HS-27A (cell line): ENCODE measurements at places on chromosomes 4 and X.

- DNase-seq: no peak
These were observed 29.8 kb upstream of the STOX2 start for GRCh38 chr4:183875251-183875825.

DNA sequence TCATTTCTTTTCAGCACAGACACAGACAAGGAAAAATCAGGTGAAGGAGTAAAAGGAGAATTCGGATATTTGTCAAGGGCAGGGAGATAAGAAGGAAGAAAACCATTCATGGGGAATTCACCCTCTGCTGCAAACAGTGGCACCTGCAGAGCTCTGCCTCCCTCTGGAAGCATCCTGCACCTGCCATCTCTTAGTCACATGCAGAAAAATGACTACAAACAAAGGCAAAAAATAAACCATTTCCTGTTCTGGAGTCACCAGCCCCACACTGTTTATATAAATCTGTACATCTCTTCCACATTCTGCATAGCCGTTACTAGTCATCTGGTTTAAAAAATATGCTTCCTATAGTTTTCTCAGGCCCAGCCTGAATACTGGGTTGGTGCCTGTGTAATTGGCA lies 205.3 kb downstream of the ARAP2 start:
- no peak for DNase-seq

GRCh38 chrX:15298780-15299179 lies 16.7 kb downstream of the ASB11 start:
- DNase-seq: no peak

GRCh38 chr4:14218641-14219040 lies 591.1 kb upstream of the BOD1L1 start:
- DNase-seq: no peak

GRCh38 chr4:108774809-108775530 lies 12.1 kb upstream of the ETNPPL start:
- DNase-seq: no peak

- DNase-seq: no peak
These were observed 26.6 kb downstream of the PPM1K start for GRCh38 chr4:88257726-88258125.

- no peak for DNase-seq
These were observed 2.1 kb upstream of the DIAPH2 start for GRCh38 chrX:96682516-96682915.

DNA sequence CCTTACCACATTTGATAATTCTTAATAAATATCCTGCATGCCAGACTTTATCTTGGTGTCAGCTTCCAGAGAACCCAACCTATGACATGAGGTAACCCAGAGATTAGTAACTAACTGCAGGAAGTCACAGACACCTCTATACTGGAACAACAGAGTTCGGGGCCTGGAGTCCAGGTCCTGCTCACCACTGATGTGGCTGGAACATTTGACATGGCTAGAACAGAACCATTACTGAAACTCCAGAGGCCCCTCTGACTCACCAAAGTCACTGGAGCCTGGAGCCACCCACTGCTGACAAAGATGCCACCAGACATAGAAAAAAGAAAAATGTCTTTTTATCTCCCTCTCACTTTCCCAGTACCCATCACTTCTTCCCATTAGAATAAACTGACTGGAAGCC lies 403.7 kb downstream of the MID1IP1 start:
- DNase-seq: no peak

- no peak for DNase-seq
These were observed 875.4 kb upstream of the PRKX start for GRCh38 chrX:4588893-4589292.

- DNase-seq: no peak
These were observed 148.2 kb upstream of the RPS6KA3 start for GRCh38 chrX:20414762-20415445.

DNA sequence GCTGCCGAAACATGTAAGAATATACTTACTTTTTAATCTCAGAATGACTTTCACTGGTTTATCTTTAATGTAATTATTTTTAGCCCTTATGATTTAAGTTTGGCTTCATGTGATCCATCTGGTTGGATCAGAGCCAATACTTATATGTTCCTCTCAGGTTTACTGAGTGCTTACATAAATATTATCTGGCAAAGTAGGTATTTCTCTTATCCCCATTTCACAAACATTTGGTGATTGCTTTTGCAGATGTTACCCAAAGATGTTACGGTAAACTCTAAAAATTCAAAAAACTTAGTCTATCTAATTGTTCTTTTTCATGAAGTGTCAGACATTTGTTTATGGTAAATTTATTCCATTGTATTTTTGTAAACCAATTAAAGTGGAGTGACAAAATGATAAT lies 115.0 kb upstream of the TLL1 start:
- no peak for DNase-seq

GRCh38 chr4:74056858-74057562 lies 18.5 kb upstream of the CXCL3 start:
- DNase-seq: peak; percentile 49

DNA sequence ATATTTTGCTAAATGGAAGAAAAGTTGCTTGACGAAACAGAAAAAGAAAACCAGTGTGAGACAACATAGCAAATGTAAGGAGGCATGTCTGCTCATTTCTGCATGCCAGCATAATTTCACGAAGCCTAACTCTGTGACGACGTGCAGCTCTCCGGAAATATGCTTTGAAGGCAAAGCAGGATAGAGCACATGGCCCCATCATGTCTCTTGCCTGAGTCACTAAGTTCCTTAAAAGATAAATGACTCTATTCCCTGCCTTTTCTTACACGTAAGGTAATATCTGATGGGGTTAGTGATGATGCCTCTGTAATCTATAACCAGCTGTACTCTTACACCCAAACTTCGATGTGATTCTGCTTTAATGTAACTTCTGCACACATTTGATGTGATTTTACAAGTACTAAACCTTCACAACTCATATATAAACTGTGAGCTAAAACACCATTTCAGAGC lies 64.5 kb downstream of the ANXA3 start:
- DNase-seq: no peak

DNA sequence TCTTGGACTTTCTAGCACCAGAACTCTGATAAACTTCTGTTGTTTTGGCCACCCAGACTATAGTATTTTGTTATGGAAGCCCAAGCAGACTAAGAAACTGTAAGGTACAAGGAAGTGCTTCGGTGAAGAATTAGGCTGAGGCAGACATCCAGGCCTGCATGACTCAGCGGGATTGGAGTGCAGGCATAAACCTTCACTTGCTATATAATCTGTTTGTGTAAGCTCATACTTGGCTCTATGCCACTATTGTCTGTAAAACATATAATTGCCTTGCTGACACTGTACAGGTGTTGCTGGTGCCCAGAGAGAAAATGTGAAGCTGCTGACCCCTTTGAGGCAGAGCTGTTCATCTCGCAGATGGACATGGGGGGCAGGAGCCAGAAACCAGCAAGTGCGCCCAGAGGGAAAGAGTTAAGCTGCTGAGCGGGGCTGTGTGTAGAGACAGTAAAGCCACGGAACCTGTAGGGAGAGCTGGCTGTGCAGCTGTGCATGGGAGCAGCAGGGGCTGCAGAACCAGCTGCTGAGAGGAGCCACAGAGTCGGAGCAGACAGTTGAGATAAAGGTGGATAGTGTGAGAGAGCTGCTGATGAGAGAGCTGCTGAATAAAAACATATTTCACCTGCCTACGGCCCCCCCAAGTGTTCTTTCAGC lies 96.2 kb downstream of the RBM46 start:
- no peak for DNase-seq

DNA sequence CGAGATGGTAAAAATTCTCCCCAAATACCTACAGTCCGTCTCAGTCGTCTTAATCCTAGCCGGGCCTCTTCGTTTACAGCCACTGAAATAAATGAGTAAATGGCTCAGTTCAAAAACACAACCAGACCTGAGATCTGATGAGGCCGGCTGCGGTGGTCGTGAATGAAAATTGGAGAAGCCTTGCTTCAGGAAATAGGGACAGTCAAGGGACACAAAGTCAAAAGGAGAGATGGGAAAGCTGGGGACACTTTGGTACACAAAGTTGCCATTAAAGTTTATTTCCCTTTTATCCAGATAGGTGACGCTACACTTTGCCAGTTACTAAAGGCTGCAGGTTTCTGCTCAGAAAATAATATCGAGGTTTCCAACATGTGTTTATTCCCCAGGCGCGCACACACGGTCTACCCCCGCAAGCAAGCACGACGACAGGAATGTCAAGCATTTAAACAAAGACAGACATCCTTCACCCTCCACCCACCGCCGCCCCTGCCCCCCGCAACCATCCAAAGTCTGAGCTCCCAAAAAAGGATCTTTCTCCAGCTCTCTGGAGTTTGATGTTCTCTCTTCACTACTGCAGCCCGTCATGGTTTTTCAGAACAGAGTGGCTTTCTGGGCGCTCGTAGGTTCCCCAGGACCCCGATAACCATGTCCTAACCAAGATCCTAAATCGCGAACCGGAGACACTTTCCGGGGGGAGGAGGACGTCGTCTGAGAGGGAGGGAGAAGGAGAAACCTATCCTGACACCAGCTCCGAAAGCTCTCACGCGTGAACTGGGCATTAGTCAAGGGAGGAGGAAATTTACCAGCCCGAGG lies 1.3 kb upstream of the PCDH7 start:
- DNase-seq: no peak

- DNase-seq: no peak
These were observed 677.4 kb upstream of the NDST4 start for GRCh38 chr4:115790812-115791211.

DNA sequence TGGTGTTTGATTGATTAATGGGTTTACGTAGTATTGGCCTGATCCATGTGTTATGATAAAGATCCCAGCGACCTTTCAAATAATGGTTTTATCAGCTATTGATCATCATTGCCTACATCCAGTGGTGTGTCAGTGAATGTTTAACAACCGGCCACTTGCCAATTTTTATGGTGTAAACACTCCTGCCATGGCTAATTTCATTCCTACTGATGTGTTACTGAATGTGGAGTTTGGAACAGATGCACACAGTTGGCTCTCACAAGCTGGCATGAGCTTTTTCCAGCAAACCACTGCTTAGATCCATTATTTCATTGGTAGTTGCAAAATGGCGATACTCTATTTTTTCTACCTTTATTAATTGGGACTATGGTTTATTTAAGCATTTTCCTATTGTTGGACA lies 139.9 kb downstream of the REPS2 start:
- DNase-seq: no peak

GRCh38 chrX:107629540-107629909 lies 1.2 kb downstream of the PRPS1 start:
- DNase-seq: no peak

DNA sequence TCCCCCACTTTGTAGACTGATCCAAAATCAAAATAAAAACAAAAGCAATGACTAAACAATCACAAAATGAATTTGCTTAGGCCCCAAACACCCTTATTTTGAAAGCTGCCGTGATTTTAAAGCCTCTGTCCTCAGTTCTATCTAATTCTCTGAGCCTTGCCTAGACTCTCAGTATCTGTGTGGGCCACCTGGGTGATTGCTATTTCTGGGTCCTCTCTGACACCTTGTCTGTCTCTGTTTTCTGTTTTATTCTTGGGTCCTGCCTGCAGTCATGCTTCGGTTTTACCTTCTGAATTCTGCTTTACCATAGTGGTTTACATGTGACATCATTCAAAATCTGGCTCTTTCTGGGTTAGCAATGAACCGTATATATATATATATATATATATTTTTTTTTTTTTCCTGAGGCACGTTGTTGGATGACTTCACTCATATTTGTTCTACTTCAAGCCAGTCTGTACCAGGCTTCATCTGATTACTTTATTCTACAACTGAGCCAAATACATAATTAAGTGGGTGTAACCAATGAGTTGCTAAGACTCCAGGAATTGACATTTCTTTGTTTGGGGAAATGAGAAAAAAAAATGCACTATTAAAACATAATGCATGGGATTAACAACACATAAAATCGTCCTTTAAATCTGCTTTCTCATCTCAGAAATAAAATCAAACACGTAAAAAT lies 710.7 kb upstream of the SLIT2 start:
- no peak for DNase-seq

DNA sequence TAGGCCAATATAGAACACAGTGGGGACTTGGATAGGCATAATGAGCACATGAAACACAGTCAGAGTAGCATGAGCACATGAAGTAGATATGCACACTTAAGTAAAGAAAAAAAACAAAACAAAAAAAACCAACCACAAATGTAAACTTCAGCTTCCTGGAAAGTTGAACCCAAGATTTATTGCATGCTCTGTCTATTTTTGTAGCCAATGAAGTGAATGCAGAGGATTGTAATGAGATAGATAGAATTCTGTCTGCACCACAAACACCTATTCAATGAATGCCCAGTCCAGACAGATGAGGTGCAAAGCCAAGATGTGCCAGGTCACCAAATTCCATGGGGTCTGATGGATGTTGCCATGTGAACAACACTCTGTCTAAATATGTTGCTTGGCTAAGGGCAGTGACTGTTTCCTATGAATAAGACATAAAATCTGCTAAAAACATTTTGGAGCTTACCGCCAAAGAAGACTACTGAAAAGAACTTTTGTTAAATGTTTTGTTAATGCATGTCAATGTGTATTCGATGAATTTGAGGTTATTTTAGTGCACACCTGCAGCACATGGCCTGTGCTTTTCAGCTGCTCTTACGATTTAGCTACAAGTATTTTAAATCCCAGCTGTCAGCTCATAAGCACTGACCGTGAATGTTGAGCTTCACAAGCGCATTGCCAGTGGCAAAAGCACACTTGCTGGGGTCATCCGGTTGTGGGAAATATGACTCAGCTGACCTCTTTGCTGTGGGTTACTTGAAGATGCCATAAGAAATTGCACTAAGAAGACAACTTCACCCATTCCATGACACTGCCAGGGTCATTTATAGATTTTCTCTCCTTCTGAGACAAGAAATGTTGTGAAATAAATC lies 374.8 kb upstream of the GNPDA2 start:
- no peak for DNase-seq

DNA sequence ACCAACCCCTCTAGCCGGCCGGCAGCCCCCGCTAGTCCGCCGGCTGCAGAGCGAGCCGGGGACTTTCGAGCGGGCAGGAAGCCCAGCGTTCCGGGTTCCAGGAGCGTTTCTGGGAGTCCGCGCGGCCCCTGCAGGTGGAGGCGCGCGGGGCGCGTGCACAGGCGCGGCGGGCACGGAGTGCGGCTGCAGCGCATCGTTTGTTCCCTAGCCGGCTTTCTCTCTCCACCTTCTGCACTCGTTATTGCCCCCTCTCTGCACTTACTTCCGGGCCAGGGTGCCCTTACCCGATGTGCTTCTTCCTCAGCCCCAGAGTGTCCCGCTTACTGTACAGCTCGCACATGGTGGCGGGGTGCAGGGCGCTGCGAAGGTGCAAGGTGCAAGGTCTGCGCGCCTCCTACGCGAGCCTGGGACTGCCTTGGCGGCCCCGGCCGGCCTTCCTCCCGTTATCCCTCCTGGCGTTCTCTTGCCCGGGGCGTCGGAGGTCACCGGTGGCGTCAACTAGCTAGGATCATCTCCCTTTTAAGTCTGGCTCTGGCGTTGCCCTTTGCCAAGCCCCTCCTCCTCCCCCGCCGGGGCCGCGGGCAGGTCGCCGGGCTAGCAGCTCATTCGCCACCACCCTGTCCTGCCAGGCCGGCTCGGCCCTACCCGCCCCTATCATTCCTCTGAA lies at the start of gene ETNPPL:
ETNPPL (minus strand) TSS at position 495 of the 667 bp plus-strand sequence; CDS start at position 340, 155 bp downstream.
- DNase-seq: no peak
